ENCODE measurements at places on chromosomes 12 and 14.

DNA sequence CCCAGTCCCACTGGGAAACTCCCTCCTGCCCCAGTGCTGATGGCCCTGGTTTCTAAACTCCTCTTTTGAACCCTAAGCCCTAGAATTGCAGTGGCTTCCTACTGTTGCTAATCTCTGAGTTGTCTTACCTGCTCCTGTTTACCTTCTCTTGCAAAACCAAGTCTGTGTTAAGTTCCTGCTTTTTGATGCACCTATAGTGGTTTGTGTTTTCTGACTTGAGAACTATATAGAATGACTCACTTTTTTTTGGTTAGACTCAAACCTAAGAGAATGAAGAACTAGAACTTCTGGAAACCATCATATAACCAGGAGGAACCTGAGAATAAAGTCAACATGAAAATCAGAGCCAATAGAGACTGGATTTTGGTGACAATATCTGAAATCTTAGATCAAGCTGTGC is 5.5 kb upstream of the GAS2L3 start:
- DNase-seq = no peak

DNA sequence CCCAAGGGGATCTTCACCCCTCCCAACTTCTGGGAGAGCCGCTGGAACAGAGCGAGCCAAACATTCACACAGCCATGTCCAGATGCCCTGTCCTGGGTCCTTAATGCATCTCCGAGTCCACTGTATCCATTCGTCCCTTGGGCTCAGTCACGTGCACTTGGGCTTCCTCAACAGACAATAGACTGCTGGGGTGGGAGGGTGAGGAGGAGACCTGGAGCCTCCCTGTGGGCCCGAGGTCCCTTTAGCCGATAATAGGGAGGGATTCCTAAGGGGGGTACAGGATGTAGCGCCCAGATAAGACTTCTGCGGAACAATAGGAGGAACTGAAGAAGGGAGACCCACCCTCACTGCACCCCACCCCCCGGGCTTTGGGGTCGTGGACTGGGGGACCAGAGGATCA is 6.7 kb downstream of the ARHGEF25 start:
- no peak for DNase-seq

GRCh38 chr12:8668441-8668840 is 5.8 kb upstream of the MFAP5 start:
- DNase-seq = no peak

GRCh38 chr14:93989939-93990338 is 7.2 kb upstream of the CCDC197 start:
- no peak for DNase-seq

- DNase-seq = no peak
Observed at GRCh38 chr14:91202234-91202974, 42.1 kb downstream of the GPR68 start.

- DNase-seq = no peak
Observed at GRCh38 chr12:128702371-128702770, 121.4 kb downstream of the SLC15A4 start.

GRCh38 chr12:65466911-65467310 is 188.4 kb downstream of the MSRB3 start:
- DNase-seq = no peak
